ENCODE measurements at places on chromosomes 12 and 14.

GRCh38 chr12:30025317-30025716 lies 241.6 kb upstream of the TMTC1 start:
- no peak for DNase-seq

DNA sequence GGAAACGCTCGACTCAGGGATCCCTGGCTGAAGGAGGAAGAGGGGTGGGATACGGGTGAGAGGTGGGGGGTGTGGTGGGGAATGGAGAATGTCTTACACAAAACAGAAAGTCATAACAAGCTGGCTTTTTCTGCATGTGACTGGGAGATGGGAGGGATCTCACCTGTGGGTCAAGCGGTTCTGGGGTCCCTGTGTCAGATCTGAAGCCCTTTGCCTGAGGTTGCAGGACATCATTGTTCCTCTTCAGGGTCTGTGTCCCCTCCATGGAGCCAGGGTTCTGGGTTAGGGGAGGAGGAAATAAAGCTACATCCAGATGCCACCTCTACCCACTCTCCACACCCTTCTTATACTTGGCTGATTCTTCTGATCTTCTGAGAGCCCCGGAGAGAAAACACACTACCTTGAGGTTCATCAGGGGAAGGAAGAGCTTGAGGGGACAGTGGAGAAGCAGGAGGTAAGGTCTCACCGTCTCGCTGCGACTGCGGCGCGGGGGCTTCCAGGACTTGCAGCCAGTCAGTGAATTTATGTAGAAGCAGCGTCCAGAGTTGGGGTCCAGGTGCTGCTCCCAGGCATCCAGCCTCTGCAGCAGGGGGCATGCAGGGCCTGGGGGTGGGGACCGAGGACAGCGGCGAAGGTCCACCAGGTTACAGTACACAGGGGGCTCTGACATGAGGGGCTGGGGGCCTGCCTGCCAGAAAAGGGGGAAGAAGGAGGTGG lies 2.5 kb downstream of the ARHGAP9 start:
- no peak for DNase-seq

DNA sequence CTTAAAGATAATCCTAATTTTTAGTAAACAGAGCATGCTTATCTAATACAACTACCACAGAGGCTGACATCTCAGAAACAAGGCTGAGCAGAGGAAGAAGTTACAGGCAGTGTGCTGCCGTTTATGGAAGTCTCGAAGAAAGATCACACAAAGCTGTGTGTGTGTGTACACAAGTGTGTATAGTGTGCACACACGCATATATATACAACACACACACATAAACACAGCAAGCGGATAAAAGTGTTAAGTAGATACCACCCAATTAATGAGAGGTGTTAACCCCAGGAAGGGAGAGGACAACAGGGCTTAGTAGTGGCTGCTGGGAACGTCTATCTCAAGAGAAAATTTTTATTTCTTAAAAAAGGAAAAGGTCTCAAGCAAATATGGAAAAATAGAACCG lies 15.3 kb downstream of the CCDC88C start:
- no peak for DNase-seq

DNA sequence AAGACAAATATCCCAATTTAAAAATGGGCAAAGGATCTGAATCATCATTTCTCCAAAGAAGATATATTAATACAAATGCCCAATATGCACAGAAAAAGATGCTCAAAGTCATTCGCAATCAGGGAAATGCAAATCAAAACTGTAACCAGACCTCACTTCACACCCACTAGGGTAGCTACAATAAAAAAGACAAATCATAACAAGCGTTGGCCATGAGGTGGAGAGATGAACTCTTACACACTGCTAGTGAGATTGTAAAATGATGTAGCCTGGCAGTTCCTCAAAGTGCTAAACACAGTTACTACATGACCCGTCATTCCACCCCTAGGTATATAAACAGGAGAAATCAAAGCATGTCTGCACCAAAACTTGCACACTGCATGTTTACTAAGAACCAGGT lies 30.4 kb downstream of the CDC42BPB start:
- no peak for DNase-seq

DNA sequence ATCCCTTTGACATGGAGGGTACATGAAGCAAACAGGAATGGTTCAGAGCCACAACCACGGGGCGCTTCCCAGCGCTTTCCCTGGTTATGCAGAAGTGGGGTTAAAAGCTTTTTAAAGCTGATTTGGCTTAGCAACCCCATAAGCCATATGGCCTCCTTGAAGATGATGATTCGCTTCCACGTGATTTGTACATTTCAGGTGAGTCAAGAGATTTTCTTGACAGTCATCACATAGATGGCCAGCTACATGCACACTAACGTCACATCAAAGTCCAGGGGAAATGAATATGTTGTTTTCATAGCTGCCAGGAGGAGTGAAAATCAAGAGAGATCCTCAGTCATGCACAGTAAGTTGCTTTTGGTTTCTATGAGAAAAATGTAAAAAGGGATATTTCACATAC lies 309.7 kb downstream of the TMEM132D start:
- DNase-seq: no peak

DNA sequence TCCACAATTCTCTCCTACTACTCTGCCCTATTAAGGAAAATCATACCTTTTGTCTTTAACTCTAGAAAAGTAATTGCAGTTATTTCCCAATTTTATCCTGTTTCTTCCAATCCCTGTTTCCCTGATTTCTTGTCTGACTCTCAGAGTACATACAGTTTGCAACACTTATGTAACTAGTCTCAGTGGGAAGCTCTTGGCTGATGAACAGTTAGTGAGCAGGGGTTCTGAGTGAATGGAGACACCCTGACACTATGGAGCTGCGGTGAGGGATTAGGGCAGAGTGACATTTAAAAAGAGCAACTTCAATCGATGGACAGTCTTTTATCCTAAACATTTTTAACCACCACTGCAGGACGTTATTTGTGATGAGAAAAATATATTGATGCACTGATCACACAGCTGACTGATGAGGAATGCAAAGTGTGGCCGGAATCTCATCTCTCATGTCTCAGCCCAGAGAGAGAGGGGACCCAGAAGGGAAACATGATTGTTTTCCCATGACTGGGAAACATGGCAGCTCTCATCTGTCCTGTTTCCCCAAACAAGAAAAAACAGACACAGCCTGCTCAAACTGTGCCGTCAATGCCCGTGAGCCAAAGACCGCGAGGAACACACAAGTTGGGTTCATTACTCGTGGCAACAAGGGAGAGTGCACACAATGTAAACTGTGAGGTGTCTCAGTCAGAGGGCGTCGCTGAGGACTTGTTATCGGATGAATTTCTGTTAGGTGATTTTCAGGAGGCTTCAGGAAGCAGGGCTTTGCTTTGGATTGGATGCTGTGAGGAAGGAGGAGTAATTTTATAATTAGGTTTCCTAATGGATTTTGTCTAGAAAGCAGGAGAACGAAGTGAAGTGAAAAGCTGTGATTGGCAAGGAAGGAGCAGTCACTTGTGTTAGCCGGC lies 5.2 kb upstream of the SLC6A13 start:
- DNase-seq: no peak
